ENCODE measurements at places on chromosomes 16 and 17. TPM values are rescaled to one million over a fixed set of nuclear protein-coding genes. Genes with fewer than 3 reads are reported as not detected.

The KRTAP3-2 gene
- total RNA-seq = not detected

The KRT31 gene
- total RNA-seq = not detected

The KCNH4 gene
- 0.13 TPM for total RNA-seq

The SMIM5 gene
- total RNA-seq = not detected

The ITGAX gene
- 0.64 TPM for total RNA-seq

- DNase-seq = no peak
These were observed 17.1 kb upstream of the SREBF1 start for GRCh38 chr17:17853811-17854447.

DNA sequence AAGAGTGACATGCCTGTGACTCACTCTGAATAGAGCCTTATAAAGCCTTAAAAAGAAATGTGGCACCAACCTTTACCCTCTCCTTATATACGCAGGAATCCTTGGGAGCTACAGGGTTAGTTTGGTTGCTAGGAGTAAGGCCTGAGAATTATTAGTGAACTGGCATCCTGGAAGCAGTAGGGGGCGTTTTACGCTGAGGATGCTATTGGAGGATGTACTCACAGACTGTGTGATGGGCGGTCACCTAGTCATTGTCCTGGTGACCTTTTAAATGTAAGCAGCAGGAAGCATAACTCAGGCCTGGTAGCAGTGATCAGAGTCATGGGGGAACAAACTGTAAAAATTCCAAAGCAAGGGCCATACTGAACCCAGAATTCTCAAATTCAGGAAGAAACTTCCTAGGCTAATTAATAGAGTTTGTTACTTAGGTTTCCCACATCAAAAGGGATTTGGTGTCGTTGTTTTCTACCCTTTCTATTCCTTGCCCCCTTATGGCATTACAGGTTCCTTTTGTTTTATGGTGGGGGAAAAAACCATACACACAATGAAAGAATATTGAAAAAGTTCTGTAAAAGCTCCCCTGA, 153.8 kb downstream of the SNX11 start:
- DNase-seq = no peak

- no peak for DNase-seq
These were observed 29.4 kb downstream of the KATNIP start for GRCh38 chr16:27579087-27579980.

- DNase-seq = no peak
These were observed 741 bp upstream of the TLCD3A start for GRCh38 chr17:731644-732066.
